ENCODE measurements at places on chromosomes 7 and 10.

DNA sequence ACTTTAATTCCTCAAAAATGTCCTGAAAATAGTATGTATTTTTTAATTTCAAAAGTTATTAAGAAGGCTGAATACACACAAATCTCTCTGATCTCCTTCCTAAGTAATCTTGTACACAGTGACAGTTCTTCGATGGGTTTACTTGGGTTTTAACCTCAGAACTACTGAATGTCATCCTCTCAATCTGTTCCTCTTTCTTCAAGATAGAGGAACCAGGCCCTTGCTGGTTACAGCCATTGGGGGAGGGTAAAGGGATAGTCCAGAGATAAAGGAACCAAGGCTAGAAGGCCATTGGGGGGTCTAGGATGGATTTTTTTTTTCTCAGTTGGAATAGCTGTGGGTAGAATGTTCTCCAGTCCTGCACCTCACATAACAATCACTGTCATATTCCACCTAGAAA lies 224.9 kb downstream of the SKIDA1 start:
- DNase-seq, result no peak

GRCh38 chr7:69180662-69181061 lies 417.6 kb upstream of the AUTS2 start:
- no peak for DNase-seq

- DNase-seq, result no peak
Measured at GRCh38 chr7:75628055-75628454, 110.7 kb downstream of the HIP1 start.

DNA sequence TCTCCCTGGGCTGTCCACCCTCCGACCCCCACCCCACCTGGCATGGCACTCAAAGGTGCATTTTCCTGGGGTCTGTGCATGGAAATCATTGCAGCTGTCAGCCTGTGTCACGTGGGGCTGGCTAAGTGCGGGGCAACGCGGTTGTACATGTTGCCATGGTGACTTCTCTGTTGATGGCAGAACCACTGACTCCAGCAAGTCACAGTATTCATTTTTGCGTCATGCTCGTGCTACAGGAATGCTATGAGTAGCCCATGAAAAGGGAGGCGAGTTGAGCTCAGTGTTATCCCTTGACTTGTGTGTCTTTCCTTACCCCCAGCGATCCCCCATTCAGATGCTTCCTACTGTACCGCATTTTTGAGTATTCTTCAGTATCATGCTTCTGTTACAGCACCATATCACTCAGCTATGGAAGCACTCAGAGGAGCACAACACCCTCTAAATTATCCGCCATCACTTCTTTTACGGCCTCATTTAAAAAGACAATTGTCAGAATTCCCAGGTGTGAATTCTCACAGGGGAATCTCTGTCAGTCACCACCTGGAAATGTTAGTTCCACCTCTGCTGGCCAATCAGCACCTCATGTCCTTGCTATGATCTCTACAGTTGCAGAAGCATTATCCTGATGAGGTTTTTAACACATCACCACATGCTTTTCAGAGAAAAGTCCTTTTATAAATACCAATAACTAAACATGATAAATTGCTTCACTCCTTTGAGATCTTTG lies 194.4 kb upstream of the C7orf33 start:
- no peak for DNase-seq

DNA sequence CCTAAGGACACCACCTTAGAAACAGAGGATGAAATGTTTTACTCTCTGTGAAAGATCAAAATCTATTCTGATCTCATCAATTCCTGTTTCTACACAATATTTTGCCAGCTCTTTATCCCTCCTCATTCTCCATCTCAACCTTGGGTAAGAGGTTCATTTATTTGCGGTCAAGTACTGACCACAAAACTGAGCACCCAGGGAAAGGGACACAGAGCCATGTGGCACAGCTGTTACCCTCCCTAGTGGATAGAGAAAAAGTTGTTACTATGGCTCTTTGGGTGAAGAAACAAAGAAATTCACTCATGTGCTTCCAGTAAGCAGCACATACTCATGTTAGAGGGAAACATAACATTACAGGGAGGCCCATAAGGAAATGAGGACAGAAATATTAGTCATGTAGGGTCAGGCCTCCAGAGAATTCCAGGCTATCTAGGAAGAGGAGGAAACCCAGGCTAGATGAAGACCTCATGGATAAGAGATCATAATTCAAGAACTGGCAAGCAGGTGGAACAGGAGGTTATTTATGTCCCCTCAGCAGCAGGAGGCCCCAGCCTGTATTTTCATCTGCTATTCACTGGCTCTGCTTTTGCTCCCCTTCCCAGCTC lies 114.5 kb downstream of the ATE1 start:
- no peak for DNase-seq

GRCh38 chr10:119742947-119743648 lies 17.2 kb downstream of the INPP5F start:
- no peak for DNase-seq

DNA sequence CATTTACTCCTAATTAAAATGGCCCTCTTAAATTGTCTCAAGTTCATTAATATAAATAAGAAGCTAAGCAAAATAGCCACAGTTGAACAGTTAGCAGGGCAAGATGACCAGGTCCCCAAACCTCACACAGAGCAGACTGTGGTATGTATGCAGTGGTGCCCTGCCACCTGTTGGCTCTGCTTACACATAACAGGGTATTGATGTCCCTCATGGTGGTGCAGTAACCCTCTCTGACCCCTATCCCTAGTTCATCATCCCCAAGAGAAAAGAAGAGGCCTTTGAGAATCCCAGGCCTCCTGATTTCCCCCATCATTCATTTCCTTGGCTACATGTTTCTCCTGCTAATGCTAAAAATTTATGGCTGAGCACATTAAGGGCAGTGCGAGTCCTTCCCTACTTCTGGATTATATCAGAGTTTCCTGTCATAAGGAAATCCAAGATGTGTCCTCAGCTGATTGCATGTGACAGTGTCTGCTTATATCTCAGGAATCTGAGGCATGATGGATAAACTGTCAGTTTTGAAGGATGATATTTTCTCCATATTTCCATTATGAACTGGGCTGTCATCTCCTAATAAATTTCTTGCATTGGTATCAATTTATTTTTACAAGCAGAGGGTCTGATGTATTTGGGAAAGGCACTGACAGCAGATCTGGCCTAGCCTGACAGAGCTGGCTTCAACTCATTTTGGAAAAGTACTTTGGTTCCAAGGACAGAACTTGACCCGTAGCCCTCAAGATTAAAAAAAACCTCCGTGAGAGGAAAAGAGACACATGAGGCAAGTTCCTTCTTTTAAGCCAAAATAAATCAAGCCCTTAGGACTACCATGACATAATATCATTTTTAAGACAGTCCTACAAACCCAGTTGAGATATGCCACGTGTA lies 880.6 kb downstream of the LRMDA start:
- peak; percentile 5 for DNase-seq

DNA sequence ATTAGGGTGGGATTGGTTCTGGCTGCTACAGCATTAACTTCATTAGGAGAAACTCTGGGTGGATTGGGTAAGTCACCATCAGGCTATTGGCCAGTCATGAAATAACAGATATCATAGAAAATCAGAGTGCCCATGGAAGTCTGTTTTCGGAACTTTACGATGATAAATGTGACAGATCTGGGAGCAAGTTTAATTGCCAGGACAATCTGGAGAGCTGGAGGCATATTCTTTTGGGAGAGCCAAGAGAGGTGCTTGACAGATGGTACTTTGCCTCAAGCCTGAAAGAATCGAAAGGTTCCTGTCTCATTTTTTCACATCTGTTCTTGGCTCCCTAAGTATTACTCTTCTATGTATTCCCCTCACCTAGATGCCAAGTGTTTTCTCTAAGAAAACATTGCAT lies 369.9 kb downstream of the CNTNAP2 start:
- no peak for DNase-seq

- DNase-seq, result no peak
Measured at GRCh38 chr10:85175635-85176034, 847.2 kb downstream of the CCSER2 start.

DNA sequence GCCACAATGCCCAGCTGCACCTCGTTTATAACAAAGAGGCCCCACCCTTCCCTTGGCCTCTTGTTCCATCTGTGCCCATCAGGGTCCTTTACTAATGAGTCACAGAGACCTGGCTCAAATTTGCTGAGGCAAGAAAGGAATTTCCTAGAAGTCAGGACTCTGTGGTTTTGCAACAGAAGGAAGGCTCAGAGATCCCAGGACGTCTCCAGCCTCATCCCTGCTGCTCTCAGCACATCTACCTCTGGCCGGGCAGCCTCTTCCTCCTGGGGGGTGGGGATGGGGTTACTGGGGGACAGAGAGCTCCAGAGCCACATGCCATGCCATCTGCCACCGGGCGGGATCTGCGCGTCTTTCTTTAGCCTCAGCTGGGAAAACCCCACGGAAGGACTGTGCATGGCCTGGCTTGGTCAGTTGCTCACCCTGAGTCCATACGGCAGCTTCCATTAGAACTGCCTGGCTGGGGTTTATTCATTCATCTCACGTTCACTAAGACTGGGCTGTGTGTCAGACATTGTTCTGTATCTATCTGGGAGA lies 41.9 kb upstream of the PSMG3 start:
- DNase-seq, result no peak

DNA sequence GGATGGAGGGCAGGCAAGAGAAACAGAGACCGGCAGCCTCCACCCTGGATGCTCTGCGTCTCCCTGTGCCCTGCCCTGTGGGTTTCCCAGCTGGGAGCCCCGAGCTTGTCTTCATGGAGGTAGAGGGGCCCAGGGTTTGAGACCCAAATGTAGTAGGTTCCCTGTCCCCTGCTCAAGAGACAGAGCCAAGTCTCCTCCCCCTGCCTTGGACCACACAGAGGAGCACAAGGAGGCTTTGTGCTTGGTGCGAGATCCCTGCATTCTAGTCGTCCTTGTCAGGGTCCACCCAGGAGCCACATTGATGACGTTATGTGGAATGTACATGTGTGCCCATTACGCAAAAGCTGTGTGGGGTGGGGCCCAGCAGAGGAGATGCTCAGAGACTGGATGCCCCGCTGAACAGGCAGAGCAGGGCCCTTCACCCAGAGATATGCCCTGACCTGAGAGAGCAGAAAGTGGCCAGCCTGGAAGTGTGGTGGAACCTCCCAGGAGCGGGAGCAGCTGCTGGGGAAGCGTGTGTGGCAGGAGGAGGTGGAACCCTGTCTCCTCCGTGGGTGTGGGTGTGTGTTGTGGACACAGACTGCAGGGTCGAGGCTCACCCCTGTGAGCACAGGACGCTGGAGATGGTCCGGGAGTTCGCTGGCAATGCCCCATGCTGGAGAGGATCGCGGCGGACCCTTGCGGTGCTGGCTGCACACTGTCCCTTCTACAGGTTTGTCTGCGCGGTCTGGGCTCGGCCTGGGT lies 39.3 kb downstream of the VWA2 start:
- no peak for DNase-seq

- DNase-seq, result no peak
Measured at GRCh38 chr10:101219139-101219945, 9.9 kb downstream of the LBX1 start.

DNA sequence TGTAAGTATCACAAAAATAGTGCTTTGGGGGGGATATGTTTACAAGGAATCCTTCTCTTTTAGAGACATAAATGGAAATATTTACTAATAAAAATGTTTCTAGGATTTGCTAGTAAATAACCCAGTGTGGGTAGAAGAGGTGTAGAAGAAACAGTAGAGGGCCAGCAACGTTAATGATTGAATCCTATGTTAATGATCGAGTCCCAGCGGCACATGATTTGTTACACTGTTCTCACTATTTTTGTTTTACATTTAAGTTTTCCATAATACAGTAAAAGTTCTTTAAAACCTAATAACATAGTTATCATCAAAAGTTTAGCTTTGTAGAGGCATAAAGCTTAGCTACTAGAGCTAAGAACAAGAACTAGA lies 66.0 kb downstream of the UBE2H start:
- no peak for DNase-seq

DNA sequence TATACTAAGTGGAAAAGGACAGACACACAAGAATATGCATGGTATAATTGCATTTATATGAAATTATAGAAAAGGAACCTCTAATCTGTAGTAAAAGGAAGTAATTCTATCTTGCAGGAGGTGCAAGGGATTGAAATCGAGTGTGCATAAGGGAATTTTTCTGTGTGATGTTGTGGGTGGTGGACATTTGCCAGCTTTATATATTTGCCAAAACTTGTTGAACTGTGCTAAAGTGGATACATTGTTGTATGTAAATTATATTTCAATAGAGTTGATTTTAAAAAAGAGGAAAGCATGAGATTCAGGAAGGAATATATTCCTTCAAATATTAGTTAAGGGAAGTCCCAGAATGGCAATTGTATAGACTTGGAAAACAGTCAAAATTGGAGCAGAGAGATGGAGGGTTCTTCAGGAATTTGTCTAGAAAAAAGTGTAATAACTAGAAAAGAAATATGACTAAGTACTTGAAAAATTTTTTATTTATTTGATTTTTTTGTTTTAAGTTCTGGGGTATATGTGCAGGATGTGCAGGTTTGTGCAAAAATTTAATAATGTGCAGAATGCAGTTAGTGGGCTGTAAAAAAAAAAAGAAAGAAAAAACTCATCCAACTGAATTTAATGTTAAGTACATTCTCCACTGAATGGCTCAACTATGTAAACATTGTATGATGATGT lies 96.1 kb downstream of the ARL4A start:
- DNase-seq, result no peak

DNA sequence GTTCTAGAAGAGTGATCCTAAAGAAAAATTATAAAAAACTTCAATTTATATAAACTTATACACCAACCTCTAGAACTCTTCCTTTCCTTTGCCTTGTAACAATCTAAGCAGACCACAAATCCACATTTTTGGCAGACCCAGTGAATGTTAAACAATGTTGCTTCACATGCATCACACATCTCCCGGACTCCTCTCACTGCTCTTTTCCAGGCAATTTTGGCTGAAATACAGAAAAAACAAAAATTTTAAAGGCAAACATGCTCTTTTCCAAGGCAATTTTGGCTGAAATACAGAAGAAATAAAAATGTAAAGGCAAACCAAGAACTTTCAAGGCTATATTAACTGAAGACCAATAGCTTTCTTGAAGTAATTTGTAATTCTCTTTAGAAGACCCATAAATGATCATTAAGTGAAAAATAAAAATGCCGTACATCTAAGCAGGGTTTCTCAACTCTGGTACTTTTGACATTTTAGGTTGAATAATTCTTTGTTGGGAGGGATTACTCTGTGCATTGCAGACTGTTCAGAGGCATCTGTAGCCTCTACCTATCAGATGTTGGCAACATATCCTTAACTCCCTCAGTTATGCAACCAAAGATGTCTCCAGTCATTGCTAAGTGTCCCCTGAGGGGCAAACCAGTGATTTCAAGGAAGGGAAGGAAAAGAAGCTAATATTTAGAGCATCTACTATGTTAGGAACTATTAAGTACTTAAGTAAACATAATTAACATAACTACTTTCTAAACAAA lies 64.4 kb downstream of the NRBF2 start:
- DNase-seq, result no peak

GRCh38 chr7:131493581-131493980 lies 62.8 kb downstream of the PODXL start:
- DNase-seq, result no peak

- DNase-seq, result no peak
Measured at GRCh38 chr7:131583430-131583829, 27.0 kb upstream of the PODXL start.

Measured in CD4-positive, CD25-positive, alpha-beta regulatory T cell (primary cell).